IPS DF 6.9 (cell line): ENCODE measurements at places on chromosomes 3 and 15.

DNA sequence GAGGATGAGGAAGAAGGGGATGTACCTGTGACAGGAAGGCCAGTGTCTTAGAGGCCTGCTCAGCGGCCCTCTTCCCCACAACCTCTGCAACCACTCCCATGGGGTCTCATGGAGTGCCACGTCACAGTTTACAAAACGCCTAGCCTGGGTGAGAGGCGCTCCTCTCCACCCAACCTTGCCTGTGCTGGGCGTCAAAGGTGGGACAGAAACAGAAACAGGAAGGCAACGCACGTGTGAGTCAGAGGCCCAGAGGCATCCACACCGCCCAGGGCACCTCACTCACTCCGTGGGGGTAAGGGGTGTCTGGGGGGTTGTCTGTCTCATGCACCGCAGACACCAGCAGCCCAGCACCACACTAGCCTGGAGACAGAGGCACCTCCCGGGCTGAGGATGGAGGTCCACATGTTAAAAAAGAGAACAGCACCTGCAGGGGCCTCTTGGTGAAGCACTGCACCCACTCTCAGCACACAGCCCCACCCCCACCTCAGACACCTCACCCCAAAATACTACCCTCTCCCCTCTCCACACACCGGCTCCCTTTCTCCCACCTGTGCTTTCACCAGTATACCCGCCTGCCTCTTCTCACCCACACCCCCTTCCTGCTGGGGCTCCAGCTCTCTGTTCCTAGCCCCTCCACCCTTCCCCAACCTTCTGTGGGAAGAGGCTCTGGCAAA lies 4.7 kb upstream of the CALML4 start:
- no peak for DNase-seq
- H3K36me3 ChIP-seq, result peaks cover 2% of the 10 kb centered on the region
- H3K27me3 ChIP-seq, result no peaks in the 10 kb centered on the region

DNA sequence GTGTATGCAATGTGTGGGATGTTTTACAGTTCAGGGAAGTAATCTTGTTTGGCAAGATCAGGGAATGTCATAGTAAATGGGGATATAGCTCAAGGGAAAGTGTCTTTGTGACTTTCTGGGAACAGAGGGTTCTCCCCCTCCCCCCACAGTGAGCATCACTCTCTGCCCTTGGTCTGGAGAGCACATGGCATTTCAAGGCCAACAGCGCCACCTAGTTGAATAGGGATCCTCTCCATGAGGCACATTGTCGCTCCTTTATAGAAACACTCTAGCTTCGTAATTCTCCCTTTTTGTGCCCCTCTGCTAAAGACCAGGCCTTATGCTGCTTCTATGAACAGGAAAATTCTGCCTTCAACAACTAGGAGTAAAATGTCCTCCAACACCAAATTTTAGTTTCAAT lies 37.1 kb upstream of the ARNT2 start:
- H3K27me3 ChIP-seq, result no peaks in the 10 kb centered on the region
- no peak overlapping the region for H3K27ac ChIP-seq
- no peaks in the 10 kb centered on the region; the same call in 1 of the 2 replicates for H3K4me1 ChIP-seq
- no peaks in the 10 kb centered on the region for H3K36me3 ChIP-seq
- no peak overlapping the region for H3K4me3 ChIP-seq

GRCh38 chr3:13652728-13653127 lies 103.8 kb downstream of the FBLN2 start:
- peaks cover 15% of the 10 kb centered on the region; the same call in 1 of the 2 replicates for H3K27me3 ChIP-seq
- H3K4me3 ChIP-seq, result no peak overlapping the region
- peaks cover 10% of the 10 kb centered on the region for H3K4me1 ChIP-seq
- no peaks in the 10 kb centered on the region for H3K36me3 ChIP-seq
- no peak for DNase-seq

- peaks cover 3% of the 10 kb centered on the region for H3K4me1 ChIP-seq
- no peak overlapping the region for H3K4me3 ChIP-seq
- H3K27me3 ChIP-seq, result no peaks in the 10 kb centered on the region
- DNase-seq, result no peak
Measured at GRCh38 chr3:89268059-89268458, 160.6 kb downstream of the EPHA3 start.

DNA sequence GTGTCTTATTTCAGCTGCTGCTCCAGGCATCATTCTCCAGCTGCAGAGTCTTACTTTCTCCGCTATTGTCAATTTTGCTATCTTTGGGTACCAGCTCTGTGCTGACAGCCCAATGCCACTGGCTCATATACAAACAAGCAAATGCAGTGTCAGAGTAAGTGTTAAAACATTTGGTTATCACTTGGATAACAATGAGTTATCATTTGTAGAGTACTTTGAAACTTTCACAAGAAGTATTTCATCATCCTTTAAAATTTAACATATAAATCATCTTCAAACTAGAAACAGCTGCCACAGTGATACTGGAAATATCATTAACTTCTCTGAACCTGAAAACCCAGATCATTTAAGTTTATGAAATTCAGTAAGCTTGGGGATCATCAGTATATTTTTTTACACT lies 13.8 kb downstream of the TSPAN3 start:
- DNase-seq, result no peak
- H3K4me1 ChIP-seq, result no peaks in the 10 kb centered on the region
- H3K27ac ChIP-seq, result no peak overlapping the region
- H3K27me3 ChIP-seq, result no peaks in the 10 kb centered on the region
- 0 out of 2 replicates have a peak, but pooled peaks cover 2% of the 10 kb centered on the region for H3K36me3 ChIP-seq

- no peak overlapping the region for H3K4me3 ChIP-seq
- H3K36me3 ChIP-seq, result no peaks in the 10 kb centered on the region
- no peaks in the 10 kb centered on the region for H3K4me1 ChIP-seq
- no peaks in the 10 kb centered on the region for H3K27me3 ChIP-seq
- DNase-seq, result no peak
- no peak overlapping the region for H3K27ac ChIP-seq
Measured at GRCh38 chr15:83887404-83887803, 233.5 kb downstream of the ADAMTSL3 start.

GRCh38 chr15:28919201-28919635 lies 33.4 kb downstream of the APBA2 start:
- no peak for DNase-seq
- no peaks in the 10 kb centered on the region for H3K36me3 ChIP-seq
- H3K4me3 ChIP-seq, result no peak overlapping the region
- H3K27me3 ChIP-seq, result no peaks in the 10 kb centered on the region

GRCh38 chr3:24810881-24811280 lies 316.2 kb upstream of the THRB start:
- DNase-seq, result no peak
- no peak overlapping the region for H3K27ac ChIP-seq
- H3K4me1 ChIP-seq, result no peaks in the 10 kb centered on the region
- no peaks in the 10 kb centered on the region for H3K27me3 ChIP-seq

DNA sequence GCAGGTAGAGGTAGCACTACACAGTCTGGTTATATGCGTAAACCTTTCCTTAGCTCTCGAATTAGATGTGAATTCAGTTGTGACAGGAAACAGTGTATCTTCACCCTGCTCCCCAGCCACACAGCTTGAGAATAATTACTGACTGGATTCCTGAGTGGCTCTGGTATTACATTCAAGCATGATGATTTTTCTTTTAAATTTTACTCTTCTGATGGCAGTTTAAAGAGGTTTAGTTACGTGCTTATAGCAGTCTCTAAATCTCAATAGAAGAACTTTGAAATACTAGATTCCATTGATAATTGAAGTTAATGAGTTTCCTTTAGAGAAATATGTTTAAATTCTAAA lies 98.8 kb downstream of the FNDC3B start:
- no peak for DNase-seq
- peaks cover 17% of the 10 kb centered on the region; the same call in 1 of the 2 replicates for H3K4me1 ChIP-seq
- H3K27me3 ChIP-seq, result no peaks in the 10 kb centered on the region
- no peak overlapping the region for H3K4me3 ChIP-seq

DNA sequence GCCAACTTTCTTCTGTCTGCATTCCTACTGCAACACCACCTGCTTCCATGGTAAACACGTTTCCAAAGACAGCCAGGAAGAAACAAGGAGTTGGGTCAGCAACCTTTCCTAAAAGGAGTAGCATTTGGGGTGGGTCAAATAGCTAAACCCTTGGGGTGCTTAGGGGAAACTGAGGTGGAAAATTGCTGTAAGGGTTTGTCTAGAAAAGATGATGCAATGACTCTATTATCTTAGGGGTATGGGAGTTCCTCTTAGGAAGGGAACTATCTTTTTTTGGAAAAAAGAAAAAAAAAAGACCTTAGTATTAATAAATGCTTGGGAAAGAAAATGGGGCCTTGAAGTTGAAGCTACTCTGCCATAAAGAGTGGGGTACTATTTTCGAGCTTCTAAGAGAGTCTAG lies 86.1 kb upstream of the POMGNT2 start:
- no peak overlapping the region for H3K4me3 ChIP-seq
- no peak overlapping the region for H3K27ac ChIP-seq
- no peaks in the 10 kb centered on the region for H3K36me3 ChIP-seq
- no peaks in the 10 kb centered on the region for H3K4me1 ChIP-seq
- H3K27me3 ChIP-seq, result no peaks in the 10 kb centered on the region

GRCh38 chr3:50551681-50552435 lies 15.7 kb downstream of the C3orf18 start:
- H3K4me3 ChIP-seq, result no peak overlapping the region
- peaks cover 2% of the 10 kb centered on the region; the same call in 1 of the 2 replicates for H3K4me1 ChIP-seq
- H3K36me3 ChIP-seq, result no peaks in the 10 kb centered on the region
- H3K27me3 ChIP-seq, result no peaks in the 10 kb centered on the region
- no peak for DNase-seq

DNA sequence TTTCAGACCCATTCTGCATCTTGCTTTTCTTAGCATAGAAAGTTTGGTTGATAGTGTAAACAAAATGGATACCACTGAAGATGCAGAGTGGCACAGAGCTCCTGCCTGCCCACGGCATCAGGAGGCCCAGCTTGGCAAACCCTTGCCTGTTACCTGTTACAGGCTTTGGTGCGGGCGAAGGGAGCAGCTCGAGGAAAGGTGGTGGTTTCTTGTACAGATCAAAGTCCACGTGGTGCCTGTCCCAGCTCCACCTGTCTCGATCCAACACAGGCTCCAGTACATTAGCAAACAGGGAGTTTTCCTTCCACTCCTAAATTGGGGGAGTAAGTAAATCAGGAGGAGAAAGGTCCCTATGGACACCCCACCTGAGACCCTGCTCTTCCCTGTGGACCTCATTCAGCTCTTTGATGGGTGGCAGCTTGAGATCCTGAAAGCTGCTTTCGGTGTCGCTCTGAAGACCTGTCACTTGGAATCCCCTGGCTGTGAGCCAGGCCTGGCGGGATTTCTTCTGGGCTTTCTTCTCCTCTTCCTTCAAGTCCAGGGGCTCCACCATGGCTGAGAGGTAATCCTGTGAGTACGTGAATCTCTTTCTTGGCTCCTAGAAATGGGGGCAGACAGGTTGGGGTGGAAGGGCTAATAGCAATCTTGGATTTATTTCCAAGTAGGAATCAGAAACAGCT lies 35.7 kb downstream of the ACAD9 start:
- no peaks in the 10 kb centered on the region for H3K4me1 ChIP-seq
- H3K36me3 ChIP-seq, result peaks cover 13% of the 10 kb centered on the region
- H3K4me3 ChIP-seq, result no peak overlapping the region
- H3K27ac ChIP-seq, result no peak overlapping the region
- DNase-seq, result no peak

DNA sequence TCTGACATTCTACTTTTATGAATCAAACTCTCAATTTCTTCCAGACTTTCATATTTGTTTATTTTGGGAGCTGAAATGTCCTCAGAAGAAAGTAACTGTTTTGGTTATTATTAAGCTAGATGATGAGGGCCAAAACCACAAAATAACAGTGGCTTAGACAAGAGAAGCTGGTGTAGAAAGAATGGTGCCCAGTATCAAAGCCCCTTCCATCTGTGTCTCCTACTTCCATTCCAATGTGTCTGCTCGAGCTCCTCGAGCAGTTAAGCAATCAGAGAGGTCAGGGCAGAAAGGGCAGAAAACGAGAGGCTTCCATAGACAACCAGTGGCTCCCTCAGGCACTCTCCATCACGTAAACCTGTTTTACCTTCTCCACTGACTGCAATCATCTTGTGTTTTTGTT lies 59.7 kb upstream of the MAGI1 start:
- no peak overlapping the region for H3K4me3 ChIP-seq
- H3K27ac ChIP-seq, result no peak overlapping the region
- no peaks in the 10 kb centered on the region for H3K36me3 ChIP-seq
- no peaks in the 10 kb centered on the region for H3K4me1 ChIP-seq
- no peak for DNase-seq
